Left lung (tissue), 14 donors: ENCODE measurements at places on chromosomes 5 and 9. TPM values are rescaled to one million over a fixed set of nuclear protein-coding genes. Genes with fewer than 3 reads are reported as not detected.

DNA sequence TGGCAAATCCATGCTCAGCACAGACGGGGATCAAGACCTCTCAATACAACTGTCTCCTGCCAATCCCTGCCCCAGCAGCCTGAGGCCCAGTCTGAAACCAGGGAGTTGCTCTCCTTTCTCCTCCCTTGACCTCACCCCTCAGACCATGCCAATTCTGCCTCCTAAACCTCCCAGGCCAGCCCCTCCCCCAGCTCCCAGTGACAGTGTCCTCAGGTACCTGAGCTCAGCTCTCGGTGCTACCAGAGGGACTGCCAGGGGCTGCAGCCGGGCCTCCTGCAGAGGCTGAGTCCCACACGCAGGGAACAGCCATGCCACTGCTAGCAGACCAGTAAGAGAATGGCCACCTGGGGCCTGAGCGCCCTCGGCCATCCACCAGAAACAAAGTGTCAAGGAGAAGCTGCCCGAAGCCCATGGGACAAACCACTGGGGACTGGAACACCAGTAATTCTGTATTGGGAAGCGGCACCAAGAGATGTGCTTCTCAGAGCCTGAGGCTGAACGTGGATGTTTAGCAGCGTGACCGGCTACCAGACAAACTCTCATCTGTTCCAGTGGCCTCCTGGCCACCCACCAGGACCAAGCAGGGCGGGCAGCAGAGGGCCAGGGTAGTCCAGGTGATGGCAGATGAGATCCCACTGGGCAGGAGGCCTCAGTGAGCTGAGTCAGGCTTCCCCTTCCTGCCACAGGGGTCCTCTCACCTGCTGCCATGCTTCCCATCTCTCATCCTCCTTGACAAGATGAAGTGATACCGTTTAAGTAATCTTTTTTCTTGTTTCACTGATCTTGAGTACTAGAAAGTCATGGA is 557 bp upstream of the IL3 start:
- no peak overlapping the region for H3K4me3 ChIP-seq
- H3K27me3 ChIP-seq: no peaks in the 10 kb centered on the region
- H3K27ac ChIP-seq: no peak overlapping the region

Gene PCDHGC3
- total RNA-seq: 101 TPM

Gene FOXD1
- 0.10 TPM for total RNA-seq

DNA sequence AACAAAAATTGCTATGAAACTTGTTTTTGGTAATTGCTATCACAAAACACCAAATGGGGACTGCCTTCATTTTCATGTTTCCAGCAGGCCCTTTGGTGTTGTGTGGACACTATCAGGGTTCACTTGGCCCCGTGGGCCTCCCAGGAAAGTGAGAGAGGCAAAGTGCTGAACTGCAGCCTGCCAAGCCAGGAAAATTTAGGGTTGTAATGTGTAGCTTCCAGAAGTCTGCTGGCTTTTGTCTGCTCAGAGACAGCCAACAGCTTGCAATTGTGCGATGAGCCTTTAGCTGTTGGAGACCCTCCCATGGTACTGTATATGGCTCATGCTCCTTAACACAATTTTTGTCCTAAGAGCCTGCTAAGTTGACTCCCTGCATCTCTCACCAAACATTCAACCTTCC is 105.7 kb upstream of the EQTN start:
- no peak overlapping the region for H3K4me3 ChIP-seq
- H3K4me1 ChIP-seq: peaks cover 3% of the 10 kb centered on the region
- H3K27me3 ChIP-seq: no peaks in the 10 kb centered on the region
